Left hindlimb (tissue), 1 donor: ENCODE measurements at places on chromosomes 16 and 17.

DNA sequence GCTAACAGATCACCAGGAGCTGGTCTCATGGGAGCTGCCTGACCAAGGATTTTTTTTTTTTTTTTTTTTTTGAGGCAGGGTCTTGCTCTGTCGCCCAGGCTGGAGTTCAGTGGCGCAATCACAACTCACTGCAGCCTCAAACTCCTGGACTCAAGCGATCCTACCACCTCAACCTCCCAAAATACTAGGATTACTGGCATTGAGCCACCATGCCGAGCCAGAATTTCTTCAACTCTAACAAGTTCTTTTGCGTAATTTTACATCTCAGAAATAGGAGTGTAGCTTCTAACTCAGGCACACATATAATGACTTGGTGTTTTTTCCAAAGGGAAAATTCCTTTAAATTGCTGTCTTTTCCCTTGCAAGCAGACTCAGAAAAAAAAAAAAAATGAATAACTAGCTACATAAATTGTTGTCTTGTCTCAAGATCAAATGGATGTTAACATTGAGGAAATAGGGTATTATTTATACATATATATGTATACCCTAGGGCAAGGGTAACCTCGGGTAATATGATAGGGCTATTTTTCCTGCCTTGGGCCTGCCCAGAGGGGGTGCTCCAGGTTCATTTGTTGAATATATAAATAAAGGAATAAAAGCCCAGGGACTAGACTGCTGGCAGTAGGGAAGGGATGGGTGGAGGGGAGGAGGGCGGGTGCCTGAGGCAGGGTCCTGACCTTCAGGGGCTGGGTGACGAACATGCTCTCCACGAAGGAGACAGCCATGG, 42.8 kb upstream of the GCSH start:
- DNase-seq = no peak

DNA sequence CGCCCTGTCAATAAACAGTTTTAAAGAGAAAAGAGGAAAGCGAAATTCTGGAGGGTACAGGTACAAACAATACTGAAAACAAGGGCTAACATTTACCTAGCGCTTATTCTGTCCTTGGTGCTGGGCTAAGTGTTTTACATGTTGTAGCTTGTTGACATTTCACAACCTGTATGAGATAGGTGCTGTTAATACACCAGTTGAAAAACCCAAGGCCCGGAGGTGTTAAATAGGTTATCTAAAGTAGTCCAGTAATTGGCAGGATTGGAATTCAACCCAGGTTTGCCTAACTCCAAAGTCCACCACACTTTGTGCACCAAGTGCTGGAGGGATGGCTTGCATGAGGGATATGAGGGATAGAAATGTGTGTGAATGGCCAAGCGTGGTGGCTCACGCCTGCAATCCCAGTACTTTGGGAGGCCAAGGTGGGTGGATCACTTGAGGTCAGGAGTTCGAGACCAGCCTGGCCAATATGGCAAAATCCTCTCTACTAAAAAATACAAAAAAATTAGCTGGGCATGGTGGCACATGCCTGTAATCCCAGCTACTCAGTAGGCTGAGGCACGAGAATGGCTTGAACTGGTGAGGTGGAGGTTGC, 2.9 kb downstream of the ATP6V0D1 start:
- DNase-seq = no peak

GRCh38 chr16:51763072-51763661, 612.1 kb upstream of the SALL1 start:
- DNase-seq = no peak

GRCh38 chr17:60645918-60646523, 31.6 kb upstream of the BCAS3 start:
- no peak for DNase-seq

- no peak for DNase-seq
Observed at GRCh38 chr17:41785859-41786226, 668 bp downstream of the JUP start.

GRCh38 chr16:70611785-70612303, 34.5 kb upstream of the IL34 start:
- DNase-seq = no peak

DNA sequence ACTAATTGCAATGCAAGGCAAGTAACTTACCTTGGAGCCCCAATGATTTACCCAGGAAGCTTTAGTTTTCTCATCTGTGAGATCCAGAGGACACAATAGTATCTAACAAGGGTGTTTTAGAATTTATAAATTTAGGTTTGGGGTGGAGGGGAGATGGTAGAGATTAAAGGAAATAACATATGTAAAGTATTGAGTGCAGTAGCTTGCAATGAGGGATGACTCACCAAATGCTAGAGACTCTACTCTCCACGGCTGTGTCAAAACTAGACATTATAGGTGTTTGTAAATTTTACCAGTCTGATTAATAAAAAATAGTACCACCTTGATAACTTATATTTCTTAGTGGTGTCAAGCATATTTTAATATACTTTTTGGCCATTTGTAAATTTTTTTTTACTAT, 3.7 kb upstream of the ABCA9 start:
- no peak for DNase-seq

DNA sequence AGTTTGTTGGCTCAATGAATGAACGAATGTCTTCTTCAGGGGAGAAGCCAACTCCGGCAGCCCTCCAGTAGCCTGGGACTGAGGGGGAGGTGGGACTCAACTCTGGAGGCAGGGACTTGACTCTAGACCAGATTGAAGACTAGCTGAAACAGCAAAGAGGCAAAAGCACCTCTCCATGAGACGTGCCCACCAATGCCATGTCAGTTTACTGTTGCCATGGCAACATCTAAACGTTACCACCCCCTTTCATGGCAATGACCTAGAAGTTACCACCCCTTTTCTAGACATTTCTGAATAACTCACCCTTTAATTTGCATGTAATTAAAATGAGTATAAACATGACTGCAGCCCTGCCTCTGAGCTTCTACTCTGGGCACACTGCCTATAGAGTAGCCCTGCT, 91.8 kb downstream of the ASIC2 start:
- DNase-seq = no peak

- no peak for DNase-seq
Observed at GRCh38 chr16:57028086-57028485, 38.7 kb downstream of the NLRC5 start.

DNA sequence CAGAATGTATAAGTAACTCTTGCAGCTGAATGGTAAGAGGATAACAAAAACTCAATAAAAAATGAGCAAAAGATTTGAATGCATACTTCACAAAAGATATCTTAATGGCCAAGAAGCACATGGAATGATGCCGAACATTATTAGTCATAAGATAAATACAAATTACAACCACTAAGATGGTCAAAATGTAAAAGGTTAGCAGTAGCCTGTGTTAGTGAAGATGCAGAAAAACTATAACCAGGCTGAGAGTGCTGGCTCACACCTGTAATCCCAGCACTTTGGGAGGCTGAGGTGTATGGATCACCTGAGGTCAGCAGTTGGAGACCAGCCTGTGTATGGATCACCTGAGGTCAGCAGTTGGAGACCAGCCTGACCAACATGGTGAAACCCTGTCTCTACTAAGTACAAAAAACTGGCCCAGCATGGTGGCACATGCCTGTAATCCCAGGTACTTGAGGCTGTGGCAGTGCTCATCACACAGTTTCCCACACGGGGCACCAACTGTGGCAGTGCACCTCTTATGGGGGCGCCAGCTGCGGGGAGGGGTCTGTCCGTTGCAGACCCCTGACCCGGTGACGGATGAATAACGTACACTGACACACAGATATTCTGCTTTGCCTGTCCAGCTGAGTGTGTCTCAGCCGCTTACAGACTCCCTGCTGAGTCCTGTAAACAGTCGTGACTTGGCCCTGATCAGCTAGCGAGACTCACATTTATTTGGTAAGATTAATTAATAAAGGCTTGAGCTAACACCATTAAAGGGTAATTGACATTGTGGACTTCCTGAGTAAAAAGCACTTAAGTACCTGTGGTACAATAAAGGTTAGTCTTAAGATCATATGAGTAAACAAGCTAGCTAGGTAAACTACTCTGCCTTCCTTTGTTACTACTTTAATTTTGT, 45.7 kb upstream of the FAM20A start:
- no peak for DNase-seq
